ENCODE measurements at places on chromosomes 5 and 9.

- DNase-seq: no peak
Observed at GRCh38 chr9:34282096-34282495, 47.0 kb downstream of the KIF24 start.

- DNase-seq: no peak
Observed at GRCh38 chr5:59528202-59528862, 365.2 kb downstream of the PDE4D start.

- no peak for DNase-seq
Observed at GRCh38 chr5:149869411-149869821, 75.2 kb downstream of the PDE6A start.

- no peak for DNase-seq
Observed at GRCh38 chr5:92956886-92957285, 624.1 kb downstream of the NR2F1-AS1 start.

- DNase-seq: no peak
Observed at GRCh38 chr5:55708732-55709131, 3.4 kb downstream of the SLC38A9 start.
